HuH-7 (cell line): ENCODE measurements at places on chromosomes 5 and 9.

- DNase-seq = no peak
These were observed 51.9 kb upstream of the ANKRD33B start for GRCh38 chr5:10511741-10512640.

- no peak for DNase-seq
These were observed 21.0 kb upstream of the RASGEF1C start for GRCh38 chr5:180230017-180230416.

DNA sequence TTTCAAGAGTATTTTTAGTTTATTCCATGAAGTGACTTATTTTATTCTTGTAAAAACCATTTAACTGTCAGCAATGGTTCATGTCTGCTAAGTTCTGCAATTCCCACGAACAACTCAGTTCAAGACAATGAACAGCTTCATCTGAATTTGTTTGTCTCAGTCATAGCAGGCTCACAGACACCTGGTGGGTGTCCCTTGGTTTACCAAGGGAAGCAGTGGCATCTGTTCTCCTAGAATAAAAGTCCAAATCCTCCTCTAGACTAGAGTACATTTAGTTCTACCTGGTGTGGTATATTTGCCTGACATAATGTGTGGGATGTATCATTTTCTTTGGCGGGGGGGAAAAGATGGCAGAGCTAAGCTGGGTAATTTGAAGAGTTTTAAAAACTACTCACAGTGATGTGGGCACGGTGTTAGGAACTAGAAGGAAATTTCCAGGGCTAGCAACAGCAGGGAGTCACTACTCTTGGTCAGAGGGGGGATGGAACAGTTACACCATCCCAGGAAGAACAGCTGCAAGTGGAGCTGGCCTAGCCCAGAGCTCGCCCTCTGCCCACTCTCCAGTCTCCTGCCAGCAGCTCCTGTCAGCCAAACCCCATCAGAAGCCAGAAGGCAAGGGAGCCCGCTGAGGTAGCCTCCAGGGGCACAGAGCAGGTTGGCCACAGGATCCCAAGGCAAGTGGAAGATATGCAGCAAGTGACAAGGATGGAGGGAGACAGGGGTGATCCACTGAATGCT is 100.3 kb downstream of the PJA2 start:
- no peak for DNase-seq

DNA sequence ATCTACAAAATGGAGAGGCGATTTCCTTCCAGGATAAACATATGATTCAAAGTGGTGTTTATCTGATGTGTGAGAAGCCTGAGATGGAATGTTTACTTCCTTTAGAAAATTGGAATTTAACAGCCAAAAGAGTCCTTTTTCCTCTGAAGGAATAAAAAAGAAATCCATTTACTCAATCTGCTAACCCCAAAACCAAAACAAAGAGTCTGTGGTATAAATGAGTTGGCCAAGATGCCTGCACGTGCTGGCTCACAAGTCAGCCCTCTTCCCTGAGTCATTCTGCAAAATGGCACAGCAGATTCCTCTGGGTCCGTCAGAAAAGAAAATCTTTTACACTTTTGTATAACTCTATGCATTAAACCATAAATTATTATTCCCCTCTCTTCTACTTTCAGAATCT is 60.8 kb downstream of the EBF1 start:
- no peak for DNase-seq

DNA sequence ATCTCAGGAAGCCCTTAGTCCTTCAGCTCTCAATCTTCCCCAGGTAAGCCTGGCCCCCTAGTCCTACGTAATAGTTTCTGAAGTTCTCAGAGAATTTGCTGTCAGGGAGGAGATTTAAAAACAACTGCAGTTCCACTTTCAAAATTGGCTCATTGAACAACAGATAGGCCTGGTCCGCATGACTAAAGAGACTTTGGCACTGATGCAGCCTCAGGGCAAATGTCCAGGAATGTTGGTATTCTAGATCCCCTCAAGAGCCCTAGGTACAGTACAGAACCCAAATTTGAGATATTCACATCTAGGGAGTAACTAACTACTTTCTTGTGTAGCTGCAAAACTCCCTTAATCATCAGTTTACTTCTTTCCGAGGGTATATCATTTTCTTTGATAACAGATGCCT is 162.8 kb downstream of the GABRG2 start:
- no peak for DNase-seq

DNA sequence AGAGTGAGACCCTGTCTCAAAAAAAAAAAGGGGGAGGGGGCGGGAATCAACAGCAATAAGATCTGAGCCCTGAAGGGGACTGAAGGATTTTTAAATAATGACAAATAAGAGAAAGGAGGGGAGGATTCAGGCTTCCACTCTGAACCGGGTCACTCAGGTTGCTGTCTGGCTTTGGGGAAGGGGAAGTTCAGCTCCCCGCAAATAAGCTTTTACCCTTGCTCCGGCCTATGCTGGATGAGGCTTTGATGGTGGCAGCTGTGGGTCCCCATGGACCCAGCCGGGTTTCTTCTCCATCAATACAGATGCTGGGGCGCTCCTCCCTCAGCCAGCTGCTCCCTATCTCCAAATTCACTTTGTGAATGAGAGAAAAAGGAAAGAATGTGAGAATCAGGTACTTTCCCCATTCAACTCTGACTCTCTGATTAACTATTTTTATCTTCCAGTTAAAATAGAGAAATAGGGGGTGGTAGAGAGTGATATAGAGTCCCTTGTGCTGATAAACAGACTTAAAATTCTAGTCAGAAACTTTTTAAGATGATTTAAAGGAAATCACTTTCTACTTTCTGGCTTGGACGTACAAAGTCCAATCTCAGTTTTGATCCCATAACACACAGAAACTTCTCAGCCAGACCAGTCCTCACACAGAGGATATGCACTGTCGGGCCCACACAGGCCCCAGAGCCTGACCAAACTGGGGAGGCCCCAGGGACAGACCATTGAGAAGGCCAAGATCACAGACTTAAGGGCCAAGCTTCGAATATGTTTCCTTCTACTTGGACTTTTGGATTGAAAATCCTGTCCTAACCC is 39.6 kb downstream of the C5orf15 start:
- no peak for DNase-seq
